ENCODE measurements at places on chromosomes 1 and 21.

GRCh38 chr1:66291531-66291864, 242.5 kb upstream of the SGIP1 start:
- H3K4me3 ChIP-seq = no peak overlapping the region
- H3K27ac ChIP-seq = no peak overlapping the region
- peaks cover 52% of the 10 kb centered on the region for H3K4me1 ChIP-seq
- H3K27me3 ChIP-seq = no peaks in the 10 kb centered on the region
- peaks cover 8% of the 10 kb centered on the region for H3K36me3 ChIP-seq

DNA sequence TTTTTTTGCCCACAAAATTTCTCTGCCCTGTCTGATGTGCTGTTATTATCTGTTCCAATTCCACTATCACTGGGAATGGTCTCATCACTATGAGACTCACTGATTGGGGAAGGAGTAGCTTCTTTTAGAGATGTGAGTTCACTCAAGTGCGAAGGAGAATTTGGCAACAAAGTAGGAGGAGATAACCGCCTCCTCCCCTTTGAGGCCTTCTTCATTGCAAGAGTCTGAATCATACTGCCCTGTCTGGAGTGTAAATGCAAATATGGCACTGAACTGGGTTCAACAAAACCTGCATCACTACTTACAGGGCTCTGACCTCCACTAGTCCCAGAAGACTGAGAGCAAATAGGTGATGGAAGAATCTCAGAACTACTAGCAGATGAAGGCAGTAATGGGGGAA, 83.4 kb downstream of the ASH1L start:
- no peak for DNase-seq
- no peaks in the 10 kb centered on the region for H3K27me3 ChIP-seq
- no peak overlapping the region for H3K4me3 ChIP-seq

DNA sequence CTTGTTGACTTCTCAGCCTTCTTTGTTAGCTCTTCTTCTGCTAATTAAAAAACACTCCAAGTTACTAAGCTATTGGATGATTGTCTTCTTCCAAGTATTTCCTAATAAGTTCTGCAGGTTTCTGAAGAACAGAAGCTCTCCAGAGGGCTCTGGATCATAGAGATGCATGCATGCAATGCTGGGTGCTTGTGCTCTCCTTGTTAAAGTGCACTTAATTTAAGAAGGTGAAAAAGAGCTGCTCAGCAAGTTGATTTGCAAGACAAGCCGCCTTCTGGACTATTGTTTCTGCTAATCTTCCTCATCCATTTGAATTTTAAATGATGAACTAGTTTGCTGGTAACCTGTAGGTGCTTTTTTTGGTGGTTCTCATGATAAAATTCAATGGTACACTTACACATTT, 16.1 kb downstream of the RRP15 start:
- DNase-seq = no peak
- H3K27ac ChIP-seq = no peak overlapping the region
- H3K36me3 ChIP-seq = peaks cover 12% of the 10 kb centered on the region
- H3K4me3 ChIP-seq = no peak overlapping the region

GRCh38 chr1:100927276-100927675, 31.4 kb downstream of the SLC30A7 start:
- no peaks in the 10 kb centered on the region for H3K27me3 ChIP-seq
- H3K36me3 ChIP-seq = peaks cover 37% of the 10 kb centered on the region
- peaks cover 47% of the 10 kb centered on the region for H3K4me1 ChIP-seq
- no peak overlapping the region for H3K4me3 ChIP-seq

DNA sequence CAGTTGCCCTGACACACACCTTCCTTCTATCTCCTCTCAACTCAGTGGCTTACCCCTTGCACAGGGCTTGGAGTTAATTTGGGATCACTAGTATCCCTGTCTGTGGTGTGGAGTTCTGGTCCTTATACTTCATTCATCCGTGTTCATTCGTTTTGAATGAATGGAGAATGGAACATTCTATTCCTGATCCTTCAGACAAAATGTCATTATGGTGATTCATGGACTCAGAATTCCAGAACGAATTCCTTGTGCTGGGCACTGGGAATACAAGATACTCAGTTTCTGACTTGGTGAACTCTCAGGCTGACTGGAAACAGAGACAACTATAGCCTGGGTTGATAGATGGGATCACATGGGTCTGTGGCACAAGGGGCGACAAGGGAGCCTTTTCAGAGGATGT, 49.9 kb upstream of the TRABD2B start:
- peaks cover 7% of the 10 kb centered on the region for H3K27me3 ChIP-seq
- H3K4me3 ChIP-seq = no peak overlapping the region
- DNase-seq = no peak
- no peak overlapping the region for H3K27ac ChIP-seq
- H3K36me3 ChIP-seq = no peaks in the 10 kb centered on the region

DNA sequence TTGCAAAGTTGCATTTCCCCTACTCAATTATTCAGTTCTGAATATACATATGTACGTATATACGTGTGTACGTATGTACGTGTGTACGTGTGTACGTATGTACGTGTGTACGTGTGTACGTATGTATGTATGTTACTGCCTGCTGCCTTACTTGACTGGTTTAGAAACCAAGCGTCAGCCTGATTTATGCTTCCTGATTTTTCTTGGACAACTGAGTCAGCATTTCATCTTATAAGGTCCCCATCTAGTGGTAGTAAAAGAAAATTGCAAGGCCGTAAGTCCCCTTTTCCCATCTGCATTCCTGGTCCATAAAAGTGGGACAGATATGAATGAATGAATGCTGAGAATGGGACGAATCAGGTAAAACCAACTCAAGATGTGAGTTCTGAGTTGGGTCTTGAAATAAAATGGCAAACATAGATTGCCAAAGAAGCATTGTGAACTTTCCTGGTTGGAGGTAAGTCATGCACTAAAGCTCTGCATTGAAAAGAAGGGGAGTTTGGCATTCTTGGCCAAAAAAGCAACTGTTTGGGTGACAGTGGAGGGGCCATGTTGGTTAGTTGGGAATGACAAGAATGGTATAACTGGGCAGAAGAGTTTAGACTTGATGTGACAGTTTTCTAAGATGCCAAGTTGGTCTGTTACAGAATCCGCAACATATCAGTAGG, 76.4 kb upstream of the DNAH14 start:
- no peak overlapping the region for H3K4me3 ChIP-seq
- no peak overlapping the region for H3K27ac ChIP-seq
- no peaks in the 10 kb centered on the region for H3K4me1 ChIP-seq
- H3K27me3 ChIP-seq = peaks cover 16% of the 10 kb centered on the region
- no peak for DNase-seq
- H3K36me3 ChIP-seq = no peaks in the 10 kb centered on the region

DNA sequence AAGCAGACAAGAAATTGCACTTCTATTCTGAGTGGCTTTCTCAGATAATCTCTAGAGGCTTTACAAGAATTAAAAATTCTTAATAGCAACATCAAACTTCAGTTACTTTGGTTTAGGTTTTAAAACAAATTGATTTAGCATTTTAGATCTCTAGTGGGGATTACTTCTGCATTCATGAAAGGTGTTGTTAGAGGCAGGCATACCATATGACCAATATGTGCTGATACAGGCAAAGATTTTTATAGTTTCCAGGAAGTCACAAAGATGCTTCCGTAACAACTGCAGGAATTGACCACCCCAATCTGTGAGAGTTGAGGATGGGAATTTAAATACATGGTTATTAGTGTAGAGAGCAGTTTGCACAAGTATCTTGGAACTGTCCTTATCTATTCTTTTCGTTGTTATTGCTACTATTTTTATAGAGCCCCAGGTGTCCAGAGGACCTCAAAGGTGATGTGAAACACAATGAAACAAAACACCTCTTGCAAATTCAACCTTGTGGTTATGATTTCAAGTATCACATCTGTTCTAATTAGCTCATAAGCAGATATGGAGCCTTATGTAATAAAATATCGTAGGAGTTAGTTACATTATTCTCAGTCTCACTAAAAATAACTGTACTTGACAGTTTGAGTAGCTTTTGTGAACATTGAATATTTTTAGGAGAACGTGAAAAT, 512.7 kb upstream of the ADGRL4 start:
- H3K4me1 ChIP-seq = no peaks in the 10 kb centered on the region
- no peak for DNase-seq
- no peaks in the 10 kb centered on the region for H3K36me3 ChIP-seq
- H3K4me3 ChIP-seq = no peak overlapping the region
- no peak overlapping the region for H3K27ac ChIP-seq

- H3K27ac ChIP-seq = peak overlapping the region; percentile 95
- H3K4me3 ChIP-seq = peak overlapping the region; percentile 92
- peaks cover 3% of the 10 kb centered on the region for H3K36me3 ChIP-seq
These were observed 39.0 kb upstream of the LBR start for GRCh38 chr1:225466848-225467192.

DNA sequence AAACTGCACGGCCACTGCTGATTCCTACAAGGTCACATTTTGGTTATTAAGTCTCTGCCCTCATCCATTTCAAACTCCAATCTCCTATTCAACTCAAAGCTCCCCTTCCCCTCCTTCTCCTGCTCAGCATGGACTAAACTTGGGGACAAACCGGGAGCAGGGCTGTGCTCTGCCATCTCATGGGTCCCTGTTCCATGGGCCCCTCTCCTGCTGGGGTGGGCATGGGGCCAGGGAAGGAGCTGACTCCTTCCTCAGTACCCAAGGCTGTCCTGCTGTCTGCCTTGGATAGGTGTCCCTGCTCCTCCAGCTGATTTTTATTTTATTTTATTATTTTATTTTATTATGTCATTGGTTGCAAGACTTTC, 27.1 kb downstream of the TNNT2 start:
- no peaks in the 10 kb centered on the region for H3K4me1 ChIP-seq
- no peak overlapping the region for H3K4me3 ChIP-seq
- H3K27me3 ChIP-seq = peaks cover 6% of the 10 kb centered on the region
- no peak overlapping the region for H3K27ac ChIP-seq

DNA sequence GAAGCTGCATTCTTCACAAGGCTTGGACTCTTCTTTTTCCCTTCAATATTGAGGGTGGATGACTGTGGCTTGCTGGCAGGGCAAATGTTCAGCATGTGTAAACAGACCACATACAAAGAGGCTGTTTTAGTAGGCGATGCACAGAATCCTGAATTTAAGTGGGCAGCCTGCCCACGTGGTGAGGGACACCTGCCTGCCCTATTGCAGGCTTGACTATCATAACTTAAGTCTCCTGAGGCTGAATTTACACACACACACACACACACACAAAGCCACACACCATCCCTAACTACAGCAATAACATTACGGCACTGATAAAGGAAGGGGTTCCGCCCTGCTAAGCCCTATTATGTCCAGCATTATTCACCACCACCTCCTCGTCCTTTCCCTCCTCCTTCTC, 15.9 kb downstream of the SYT2 start:
- peaks cover 26% of the 10 kb centered on the region for H3K27me3 ChIP-seq
- H3K4me3 ChIP-seq = no peak overlapping the region
- no peak overlapping the region for H3K27ac ChIP-seq
- DNase-seq = no peak
- peaks cover 10% of the 10 kb centered on the region for H3K4me1 ChIP-seq

DNA sequence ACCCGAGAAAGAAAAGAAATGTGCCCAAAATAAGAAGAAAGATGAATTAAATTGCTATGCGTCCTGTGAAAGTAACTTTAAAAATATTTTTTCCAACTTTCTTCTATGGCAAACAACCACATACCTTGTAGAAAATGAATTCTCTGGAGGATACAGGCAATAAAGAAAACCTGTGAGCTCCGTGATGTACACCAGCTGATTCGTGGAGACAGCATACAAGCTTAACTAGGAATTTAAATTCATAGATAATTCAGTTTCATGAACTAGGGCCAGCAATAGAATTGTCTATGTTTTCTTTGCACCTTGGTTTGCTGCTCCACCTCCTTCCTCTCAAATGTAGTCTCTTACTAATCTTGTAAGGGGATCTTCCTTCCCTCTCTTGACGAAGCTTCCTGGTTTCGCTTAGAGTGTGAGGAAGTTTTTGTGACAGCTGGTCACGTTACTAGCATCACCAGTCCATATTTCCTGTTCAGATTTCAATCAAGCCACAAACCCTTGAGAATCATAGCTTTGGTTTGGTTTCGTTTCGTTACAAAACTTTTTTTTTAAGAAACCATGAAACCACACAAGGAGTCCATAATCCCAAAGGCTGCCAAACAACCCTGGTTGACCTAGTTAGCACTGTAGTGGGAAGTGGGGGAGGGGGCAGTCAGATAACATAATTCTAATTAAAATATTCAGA, 35.8 kb downstream of the GREM2 start:
- H3K27ac ChIP-seq = no peak overlapping the region
- H3K36me3 ChIP-seq = no peaks in the 10 kb centered on the region
- H3K27me3 ChIP-seq = peaks cover 2% of the 10 kb centered on the region
- peak; percentile 27 for DNase-seq

DNA sequence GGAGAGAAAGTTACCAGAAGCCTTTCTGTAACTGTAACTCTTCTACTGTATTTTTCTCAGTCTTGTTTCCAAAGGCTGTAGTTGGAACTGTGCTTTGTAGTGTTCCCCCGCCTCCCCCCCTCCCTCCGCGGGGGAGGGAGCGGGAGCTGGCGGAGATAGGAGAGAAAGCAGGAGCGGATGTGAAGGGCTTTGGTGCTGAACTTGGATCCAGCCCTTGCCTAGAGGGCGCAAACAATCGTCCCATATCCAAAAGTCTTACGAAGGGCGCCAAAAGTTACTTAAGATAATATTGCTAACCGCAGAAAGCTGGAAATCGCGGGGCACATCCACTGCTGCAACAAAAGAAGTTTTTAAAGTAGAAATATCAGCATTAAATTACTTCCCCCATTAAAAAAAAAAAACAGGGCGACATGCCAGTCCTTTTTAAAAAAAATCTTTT, 2.4 kb upstream of the NFIA start:
- DNase-seq = no peak
- H3K4me1 ChIP-seq = peaks cover 50% of the 10 kb centered on the region
- no peak overlapping the region for H3K27ac ChIP-seq
- peaks cover 58% of the 10 kb centered on the region for H3K27me3 ChIP-seq
- peak overlapping the region; percentile 59 for H3K4me3 ChIP-seq

DNA sequence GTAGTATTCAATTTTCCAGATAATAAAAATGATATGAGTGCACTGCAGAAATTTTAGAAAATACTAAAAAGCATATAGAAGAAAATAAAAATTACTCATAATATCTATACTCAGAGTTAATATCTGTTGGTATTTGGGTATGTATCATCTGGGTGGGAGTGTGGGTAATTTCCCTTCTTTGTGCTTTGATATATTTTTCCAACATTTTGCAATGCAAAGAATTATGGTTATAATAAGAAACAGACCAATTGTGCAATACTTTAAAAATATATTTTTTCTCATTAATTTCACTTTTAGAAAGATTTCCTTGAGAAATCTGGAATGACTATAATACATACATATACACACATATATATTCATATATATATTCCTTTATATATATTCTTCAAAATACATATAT, 665.7 kb downstream of the ADGRL2 start:
- no peaks in the 10 kb centered on the region for H3K36me3 ChIP-seq
- no peaks in the 10 kb centered on the region for H3K27me3 ChIP-seq
- H3K27ac ChIP-seq = no peak overlapping the region
- no peaks in the 10 kb centered on the region for H3K4me1 ChIP-seq

DNA sequence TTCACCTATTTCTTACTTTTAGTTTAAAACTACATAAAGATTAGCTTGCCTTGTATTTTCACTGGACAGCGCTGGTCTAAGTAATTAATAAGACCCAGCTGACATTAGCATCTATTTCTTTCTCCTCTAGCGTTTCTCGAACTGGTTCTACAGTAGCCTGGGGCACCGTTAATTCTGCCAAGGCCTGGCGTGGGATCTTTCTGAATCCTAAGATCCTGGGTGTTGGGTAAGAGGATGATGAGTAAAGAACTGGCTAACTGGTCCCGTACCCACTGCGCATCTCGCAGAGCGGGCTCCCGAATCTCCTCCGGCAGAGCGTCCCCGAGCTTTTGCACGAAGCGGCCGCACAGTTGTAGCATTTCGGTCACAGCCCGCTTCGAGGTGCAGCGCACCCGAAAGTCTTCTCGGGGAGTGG, 309 bp downstream of the NSL1 start:
- H3K4me3 ChIP-seq = peak overlapping the region; percentile 99
- H3K27me3 ChIP-seq = no peaks in the 10 kb centered on the region
- no peak for DNase-seq
- peaks cover 17% of the 10 kb centered on the region for H3K36me3 ChIP-seq
- peak overlapping the region; percentile 98 for H3K27ac ChIP-seq
- peaks cover 30% of the 10 kb centered on the region for H3K4me1 ChIP-seq
